ENCODE measurements at places on chromosomes 2 and 18.

DNA sequence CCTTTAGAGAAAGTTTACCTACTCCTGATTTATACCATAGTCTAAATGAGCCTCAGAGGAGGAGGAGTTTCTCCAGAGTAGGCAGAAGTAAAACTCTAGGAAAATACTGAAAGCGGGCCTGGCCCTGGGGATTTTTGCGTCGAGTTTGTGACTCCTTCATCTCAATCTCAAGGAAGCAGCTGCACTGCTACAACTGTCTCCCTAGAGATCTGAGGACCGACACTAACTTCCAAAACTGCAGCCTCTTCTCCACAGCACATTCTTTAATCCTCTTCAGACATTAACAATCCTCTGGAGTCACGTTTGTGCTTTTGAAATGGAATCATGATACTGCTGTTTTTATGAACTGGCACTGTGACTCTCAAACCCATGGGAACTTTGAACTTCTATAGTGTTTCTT lies 281.4 kb downstream of the KCNS3 start:
- no peak for DNase-seq

GRCh38 chr2:22481486-22482259 lies 903.3 kb upstream of the KLHL29 start:
- no peak for DNase-seq

DNA sequence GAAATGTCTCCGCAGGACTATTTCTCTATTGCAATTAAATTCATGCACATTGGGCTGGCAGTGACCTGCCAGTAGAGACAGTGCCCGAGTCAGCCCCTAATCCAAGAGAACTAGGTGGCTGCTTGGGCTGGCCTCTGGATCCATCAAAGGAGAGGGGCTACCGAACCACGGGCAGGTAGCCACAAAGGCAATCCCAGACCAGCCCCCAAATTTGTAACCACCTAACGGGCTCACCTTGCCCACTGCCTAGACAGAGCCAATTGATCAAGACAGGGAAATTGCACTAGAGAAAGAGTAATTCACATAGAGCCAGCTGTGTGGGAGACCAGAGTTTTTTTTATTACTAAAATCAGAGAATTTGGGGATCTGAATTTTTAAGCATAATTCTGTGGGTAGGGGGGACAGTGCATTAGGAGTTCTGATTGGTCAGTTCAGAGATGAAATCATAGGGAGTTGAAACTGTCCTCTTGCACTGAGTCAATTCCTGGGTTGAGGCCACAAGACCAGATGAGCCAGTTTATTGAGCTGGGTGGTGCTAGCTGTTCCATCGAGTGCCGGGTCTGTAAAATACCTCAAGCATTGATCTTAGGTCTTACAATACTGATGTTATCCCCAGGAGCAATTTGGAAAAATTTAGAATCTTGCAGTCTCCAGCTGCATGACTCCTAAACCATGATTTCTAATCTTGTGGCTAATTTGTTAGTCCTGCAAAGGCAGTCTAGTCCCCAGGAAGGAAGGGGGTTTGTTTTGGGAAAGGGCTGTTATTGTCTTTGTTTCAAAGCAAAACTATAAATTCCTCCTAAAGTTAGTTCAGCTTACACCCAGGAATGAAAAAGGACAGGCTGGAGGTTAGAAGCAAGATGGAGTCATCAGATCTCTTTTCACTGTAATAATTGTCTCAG lies 260.4 kb upstream of the SP5 start:
- DNase-seq, result no peak

- DNase-seq, result no peak
Observed at GRCh38 chr2:62335612-62336011, 139.7 kb downstream of the B3GNT2 start.

- no peak for DNase-seq
Observed at GRCh38 chr2:241867776-241868420, 1.6 kb upstream of the RTP5 start.

DNA sequence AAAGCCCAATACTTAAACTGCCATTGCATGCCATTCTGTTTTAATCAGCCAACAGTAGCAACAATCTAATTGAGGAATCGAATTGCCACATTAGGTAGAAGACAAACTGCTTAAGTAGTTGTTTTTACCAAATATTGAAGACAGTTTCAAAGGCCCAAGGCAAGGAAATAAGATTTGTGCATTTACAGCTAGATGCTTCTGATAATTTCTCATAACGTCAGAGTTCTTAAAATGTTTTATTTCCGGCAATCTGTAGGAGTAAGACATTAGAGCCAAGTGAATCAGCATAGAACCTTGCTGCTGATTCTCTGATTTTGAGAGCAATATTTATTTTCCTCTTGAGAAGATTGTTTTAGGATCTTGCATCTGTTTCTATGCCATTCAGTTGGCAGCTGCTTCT lies 174.3 kb downstream of the RBM43 start:
- DNase-seq, result no peak

- no peak for DNase-seq
Observed at GRCh38 chr2:238655974-238656722, 191.7 kb upstream of the TWIST2 start.

Measured in nucleus accumbens (tissue), 56 donors.